Stimulated activated CD4-positive, alpha-beta T cell treated with anti-CD3 and anti-CD28 coated beads, Interleukin-15, amount 100 ng/mL, for 48 hours (primary cell): ENCODE measurements at places on chromosomes 1 and 21.

DNA sequence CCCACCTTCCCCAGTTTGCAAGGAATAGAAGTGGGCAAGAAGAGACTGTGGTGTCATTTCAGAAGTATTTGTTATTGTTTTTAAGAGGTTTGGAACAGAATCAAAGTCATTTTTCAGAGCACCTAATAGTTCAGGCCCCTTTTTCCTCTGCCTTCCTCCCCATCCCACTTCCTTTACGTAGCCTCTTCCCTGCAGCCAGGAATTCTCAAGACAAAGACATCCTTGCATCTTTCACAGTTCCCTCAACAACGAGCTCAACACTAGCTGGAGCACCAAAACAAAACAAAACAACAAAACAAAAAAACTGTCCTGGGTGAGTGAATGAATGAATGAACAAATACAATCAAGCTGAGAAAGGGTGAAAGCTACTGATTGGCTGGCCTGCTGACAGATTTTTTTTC is 7.0 kb downstream of the PALMD start:
- DNase-seq, result no peak

- DNase-seq, result no peak
Observed at GRCh38 chr1:114620419-114620818, 39.0 kb upstream of the BCAS2 start.

- no peak for DNase-seq
Observed at GRCh38 chr1:115233598-115233997, 104.5 kb downstream of the NGF start.

- no peak for DNase-seq
Observed at GRCh38 chr21:35436899-35437298, 387.8 kb upstream of the RUNX1 start.

DNA sequence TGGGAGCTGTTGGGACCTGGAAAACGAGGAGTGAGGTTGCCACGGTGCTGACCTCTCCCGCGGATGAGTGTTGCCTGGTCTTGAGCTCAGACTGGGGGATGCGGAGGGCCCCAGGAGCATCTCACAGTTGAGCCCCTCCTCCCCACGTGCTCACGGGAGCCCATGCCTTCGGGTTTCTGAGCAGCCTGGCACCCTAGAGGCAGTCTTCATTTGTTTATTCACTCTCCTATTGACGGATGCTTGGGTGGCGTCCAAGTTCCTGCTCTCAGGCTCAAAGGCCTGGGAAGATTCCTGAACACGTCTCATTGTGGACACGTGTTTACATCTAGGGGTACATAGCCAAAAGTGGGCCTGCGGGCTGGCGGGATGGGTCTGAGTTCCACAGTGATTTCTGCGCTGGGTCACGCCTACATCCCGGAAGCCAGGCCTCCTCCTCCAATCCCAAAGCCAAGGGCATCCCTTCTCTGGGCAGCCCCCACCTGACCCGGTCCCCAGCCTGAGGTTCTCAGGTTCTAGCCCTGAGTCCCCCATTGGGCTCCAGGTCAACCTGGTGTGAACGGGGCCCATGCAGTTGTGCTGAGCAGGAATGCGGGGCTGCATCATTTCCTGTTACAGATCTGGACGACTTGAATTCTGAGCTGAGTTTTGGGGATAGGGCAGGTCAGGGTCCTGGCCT is 14.7 kb downstream of the WNT3A start:
- DNase-seq, result no peak

DNA sequence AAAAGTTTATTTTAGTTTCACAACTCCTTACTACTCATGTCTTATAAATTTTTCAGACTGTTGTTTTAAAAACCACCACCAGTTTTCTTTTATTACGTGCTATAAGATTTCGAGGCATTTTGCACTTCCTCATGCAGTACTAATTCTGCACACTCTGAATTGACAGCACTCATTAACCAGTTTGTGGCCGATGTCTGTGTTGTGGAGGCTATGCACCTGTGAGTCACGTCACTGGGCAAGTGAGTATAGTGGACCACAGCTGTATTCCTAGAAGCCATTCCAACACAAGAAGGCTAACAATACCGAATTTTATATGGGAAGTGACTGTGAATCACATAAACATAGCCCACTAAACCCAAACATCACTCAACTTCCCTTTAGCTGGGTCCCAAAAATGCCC is 21.0 kb upstream of the SPATA6 start:
- no peak for DNase-seq

DNA sequence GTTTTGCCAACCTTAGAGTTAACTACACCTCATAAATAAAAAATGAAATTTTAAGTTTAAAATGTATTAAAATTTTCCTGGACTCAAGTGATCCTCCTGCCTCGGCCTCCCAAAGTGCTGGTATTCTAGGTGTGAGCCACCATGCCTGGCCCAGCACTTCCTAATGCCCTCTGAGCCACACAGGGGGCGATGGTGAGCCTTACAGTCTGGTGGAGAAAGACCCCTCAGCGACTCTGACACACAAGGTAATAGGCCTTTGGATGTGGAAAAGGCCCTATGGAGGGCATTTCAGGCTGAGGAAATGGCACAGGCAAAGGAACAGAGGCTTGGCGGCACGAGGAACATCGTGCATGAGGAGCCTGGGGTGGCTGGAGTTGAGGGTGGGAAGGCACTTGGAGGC is 6.7 kb downstream of the CITED4 start:
- no peak for DNase-seq
